Right cardiac atrium (tissue), 5 donors: ENCODE measurements at places on chromosomes 6 and 20. TPM values are rescaled to one million over a fixed set of nuclear protein-coding genes. Genes with fewer than 3 reads are reported as not detected.

- no peak for DNase-seq
These were observed 40.7 kb upstream of the SLC2A12 start for GRCh38 chr6:134093007-134093573.

GRCh38 chr20:6864740-6865139 lies 97.3 kb downstream of the BMP2 start:
- DNase-seq = no peak

- DNase-seq = no peak
These were observed 357.2 kb downstream of the CENPW start for GRCh38 chr6:126696921-126697693.

DNA sequence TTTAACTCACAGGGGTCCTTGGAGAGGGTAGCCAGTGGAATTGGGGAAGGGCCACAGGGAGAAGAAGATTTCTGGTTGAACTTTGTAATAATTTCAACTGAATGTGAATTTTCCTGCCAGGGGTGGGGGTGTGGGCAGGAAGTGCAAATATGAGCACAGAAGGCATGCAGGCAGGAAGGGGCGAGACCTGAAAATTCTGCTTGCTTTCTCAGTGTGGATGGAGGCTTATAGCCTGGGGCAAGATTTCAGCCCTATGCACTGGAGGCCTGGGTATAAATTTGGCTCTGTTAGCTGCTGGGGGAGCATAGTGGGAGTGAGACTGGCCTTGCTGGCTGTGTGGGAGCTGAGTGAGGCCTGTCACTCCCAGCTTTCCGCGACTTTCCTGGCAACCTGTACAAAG lies 54.4 kb downstream of the PERP start:
- no peak for DNase-seq

DNA sequence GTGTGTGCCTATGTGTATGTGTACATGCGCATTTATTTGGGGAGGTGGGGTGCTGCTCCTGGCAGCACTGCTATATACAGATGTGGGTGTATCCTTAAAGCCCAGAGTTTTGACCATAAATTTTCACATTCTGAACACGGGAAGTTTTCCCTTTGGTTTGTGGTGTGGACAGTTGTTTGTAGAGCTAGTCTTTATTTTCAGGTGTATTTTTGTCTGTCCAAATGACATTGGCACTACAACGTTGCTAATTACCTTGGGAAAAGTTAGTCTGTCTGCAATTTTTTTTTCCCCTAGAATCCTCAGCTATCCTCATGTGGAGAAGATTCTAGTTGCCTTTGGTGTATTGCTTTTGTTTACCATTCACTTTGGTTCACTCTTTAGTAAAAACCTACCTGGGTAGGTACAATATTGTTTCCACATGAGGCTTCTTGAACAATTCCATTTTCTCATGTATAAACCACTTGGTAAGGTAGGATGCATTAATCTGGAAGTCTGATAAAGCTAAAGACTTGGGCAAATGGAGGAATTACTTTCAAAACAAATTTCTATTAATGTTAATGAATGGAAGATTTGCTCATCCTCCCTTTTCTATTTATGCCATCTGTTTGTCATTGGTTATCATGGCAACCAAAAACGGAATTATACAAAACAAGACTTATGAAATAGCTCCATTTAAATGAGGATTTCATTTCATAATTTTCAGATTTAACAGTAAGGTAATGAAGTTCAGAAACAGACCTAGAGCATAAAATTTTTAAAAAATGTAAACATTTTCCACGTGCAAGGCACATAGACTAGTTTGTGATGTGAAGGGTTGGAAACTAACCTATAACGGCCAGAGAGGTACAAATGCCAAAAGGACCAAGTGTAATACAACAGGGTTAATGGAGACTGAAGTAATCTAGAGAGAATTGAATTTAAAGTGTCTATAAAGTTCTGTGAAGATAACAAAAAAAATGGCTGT lies 3.9 kb downstream of the CCN2 start:
- DNase-seq = no peak

DNA sequence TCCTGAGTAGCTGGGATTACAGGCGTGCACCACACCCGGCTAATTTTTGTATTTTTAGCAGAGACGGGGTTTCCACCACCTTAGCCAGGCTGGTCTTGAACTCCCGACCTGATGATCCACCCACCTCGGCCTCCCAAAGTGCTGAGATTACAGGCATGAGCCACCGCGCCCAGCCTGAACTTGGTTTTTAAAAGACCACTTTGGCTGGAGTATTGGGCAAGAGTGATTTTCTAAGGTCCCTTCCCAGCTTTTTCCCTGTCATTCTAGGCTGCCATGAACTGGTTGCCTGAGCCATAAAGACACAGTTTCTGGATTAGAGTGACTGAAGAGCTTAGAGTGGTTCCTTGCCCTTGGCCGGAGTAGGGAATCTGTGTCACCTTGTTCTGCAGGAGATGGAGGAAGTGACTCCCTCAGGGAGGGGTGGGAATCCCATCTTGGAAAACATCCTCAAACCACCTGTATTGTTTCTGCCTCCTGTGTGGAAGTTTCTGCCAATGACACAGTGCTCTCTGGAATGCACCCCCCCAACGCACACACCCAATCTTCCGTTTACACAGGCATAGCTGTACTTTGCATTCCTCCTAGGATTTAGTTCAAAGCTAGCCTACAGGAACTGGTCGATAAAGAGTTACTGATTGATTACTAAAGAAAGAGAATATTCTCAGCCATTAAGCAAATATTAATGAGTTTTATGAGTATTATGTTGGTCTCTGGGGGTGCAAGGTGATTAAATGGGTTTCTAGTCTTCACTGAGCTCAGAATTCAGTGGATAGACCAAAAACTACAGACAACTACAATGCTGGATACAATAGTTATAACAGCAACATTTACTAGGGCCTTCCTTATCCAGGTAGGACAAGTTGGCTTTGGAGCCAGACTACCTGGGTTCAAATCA lies 18.2 kb downstream of the BCL2L1 start:
- no peak for DNase-seq

DNA sequence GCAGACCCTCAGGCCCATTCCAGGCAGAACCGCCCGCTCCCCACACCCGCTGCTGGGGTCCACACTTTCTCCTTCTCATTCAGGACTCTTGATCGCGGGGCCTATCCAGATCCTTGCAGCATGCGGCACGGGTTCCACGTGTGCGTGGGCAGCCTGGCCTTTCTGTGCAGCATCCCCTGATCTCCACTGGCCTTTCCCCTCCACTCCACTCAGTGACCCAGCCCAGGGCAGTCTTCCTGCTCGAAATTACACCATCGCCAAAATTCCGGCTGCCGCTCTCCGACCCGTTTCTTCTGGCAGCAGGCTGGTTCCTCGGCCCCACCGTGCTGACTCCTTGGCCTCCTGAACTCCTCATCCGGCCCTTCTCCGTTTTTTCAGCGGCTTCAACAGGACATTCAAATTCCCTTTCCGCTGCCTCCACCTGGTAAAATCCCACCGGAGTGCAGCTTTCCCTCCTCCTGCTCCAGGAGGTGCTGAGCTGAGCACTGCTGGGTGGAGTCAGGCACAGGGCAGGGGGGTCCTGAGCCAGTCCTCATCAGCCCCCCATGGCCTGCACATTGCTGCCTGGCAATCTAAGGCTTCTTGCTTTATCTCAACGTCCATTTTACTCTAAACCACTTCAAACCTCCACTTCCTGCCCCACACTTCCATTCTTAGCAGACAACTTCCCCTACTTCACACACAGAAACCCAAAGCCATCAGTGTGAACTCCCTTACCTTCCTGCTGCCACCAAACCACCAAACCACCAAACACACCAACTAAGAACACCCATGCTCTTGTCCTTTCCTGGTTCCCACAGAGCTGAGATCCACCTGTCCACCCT lies 9.0 kb downstream of the SFT2D1 start:
- DNase-seq = no peak

DNA sequence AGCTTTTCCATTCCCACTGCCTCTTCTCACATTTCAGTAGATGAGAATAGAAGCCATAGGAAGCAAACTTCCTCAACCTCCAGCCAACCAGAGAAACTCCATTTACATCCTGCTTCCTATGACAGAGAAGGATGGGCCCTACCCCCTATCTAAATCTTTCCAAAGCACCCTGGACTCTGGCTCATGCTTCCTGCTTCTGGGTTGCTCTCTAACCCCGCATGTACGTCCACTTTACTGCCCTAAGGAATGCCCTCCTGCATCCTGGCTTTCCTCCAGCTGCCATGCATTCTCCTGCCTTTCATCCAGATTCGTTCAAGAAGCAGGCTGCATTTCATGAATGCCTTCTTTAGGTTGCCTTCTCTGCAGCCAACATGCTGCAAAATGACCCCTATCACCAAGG lies 91.9 kb downstream of the FAM217A start:
- no peak for DNase-seq

GRCh38 chr6:25973923-25974555 lies 11.4 kb downstream of the TRIM38 start:
- no peak for DNase-seq

- DNase-seq = no peak
These were observed 208.3 kb downstream of the ZFAND3 start for GRCh38 chr6:38027685-38028373.

DNA sequence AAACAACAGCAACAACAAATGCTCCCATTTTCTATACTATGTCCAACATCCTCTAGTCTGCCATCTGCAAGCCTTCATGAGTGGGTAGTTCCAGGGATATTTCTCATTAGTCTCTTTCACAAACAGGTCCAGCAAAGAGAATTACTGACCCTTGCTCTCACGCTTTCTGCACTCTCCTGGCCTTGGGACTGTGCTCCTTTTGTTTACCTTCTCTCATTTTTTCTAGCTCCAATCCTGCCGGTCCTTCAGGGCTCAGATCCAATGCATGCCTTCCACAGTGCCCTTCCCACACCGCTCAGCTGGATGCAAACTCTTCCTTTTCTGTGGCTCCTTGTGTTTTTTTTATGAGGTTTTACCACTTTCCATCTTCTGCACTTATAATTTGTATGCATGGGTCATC lies 47.2 kb downstream of the ADTRP start:
- DNase-seq = no peak

DNA sequence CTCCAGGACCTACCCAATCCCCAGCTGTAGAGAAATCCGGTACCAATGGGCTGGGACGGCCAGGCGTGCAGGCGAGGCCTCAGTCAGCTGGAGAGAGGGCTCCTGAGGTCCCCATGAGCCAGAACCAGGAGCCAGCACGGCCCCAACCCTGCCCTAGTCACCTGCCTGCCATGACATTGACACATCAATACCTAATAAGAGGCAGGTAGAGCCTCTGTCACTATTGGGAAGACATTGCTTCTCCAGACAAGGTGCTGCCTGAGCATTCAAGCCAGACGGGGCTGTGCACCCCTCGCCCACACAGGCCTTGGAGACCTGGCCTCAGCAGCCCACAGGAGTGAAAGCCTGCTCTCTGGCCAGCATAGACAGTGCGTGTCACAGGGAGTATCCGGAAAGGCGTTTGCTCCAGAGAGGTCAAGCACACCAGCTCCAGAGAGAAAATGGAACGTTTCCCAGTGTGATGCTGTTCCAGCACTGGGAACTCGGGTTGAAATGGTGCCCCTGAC lies 3.5 kb downstream of the DLL1 start:
- DNase-seq = no peak

DNA sequence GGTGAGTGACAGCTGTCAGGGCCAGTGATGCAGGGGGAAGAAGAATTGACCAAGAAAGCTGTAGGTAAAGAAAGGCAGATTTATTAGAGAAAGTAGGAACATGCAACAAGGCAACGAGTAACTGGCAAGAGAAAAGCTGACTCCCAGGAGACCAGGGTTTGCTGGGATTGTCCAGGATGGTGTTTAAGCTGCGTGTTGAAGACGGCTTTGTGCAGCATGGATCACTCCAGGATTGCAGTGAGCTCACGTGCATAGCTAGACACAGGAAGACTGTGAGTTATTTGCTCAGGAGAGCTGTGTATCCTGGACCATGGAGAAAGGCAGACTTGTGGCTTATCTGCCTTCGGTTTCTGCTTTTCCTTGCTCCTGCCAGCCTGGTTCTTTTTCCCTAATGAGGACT lies 87.6 kb downstream of the TTLL2 start:
- no peak for DNase-seq

GRCh38 chr6:23266536-23266935 lies 697.2 kb downstream of the HDGFL1 start:
- no peak for DNase-seq

GRCh38 chr6:53359843-53360092 lies 11.0 kb upstream of the ELOVL5 start:
- DNase-seq = no peak

- no peak for DNase-seq
These were observed 347.3 kb downstream of the DHX35 start for GRCh38 chr20:39309458-39309857.

GRCh38 chr20:61926796-61927192 lies 138.9 kb downstream of the TAF4 start:
- DNase-seq = no peak

- no peak for DNase-seq
These were observed 84.2 kb downstream of the MRPL14 start for GRCh38 chr6:44042989-44043478.

GRCh38 chr6:100173211-100173610 lies 179.2 kb upstream of the MCHR2 start:
- DNase-seq = no peak

DNA sequence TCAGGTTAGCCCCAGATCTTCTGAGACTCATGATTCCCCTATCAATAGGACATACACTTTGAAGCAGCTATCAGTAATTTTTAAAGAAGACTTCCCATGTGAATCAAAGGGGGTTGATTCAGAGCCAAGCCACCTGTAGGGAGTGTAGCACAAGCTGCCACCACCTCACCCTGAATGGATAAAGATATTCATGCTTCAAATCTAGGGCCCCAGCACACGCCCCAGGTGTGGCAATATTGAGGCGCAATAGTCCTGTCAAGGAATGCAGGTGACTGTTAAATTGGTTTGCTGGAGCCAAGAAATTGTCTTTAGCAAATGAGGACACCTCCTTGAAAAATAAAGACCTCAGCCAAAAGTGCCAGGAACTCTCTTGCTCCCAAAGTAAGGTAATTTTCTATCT lies 404.4 kb downstream of the MAFB start:
- DNase-seq = no peak

GRCh38 chr6:133546098-133546497 lies 304.9 kb downstream of the EYA4 start:
- no peak for DNase-seq

- DNase-seq = no peak
These were observed 171.7 kb downstream of the WDR27 start for GRCh38 chr6:169529931-169530751.

DNA sequence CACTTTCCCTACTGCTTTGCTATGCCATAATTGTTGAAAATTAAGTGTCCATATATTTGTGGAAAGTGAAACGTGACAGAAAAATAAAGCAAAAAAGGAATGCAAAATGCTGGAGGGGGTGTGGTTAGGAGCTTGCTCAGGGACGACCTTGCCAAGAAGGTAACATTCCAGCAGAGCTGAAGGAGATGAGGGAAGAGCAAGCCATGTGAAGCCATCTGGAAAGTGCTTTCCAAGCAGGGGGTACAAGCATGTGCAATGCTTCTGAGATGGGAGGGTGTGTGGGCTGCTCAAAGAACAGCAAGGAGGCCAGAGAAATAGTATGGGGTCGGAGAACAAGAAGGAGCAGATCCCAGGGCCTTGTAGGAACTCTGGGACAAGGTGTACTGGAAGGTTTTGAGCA lies 161.7 kb downstream of the ISM1 start:
- no peak for DNase-seq

MPC1 gene
- polyA plus RNA-seq = 760 TPM

WFDC2 gene
- polyA plus RNA-seq = 2.6 TPM

WFDC10B gene
- polyA plus RNA-seq = not detected

SNAP25 gene
- polyA plus RNA-seq = 1.8 TPM

CD109 gene
- 6.6 TPM for polyA plus RNA-seq

SLC22A1 gene
- polyA plus RNA-seq = 0.27 TPM

CDH4 gene
- 0.32 TPM for polyA plus RNA-seq

GGTLC1 gene
- polyA plus RNA-seq = not detected

PPIL6 gene
- 2.2 TPM for polyA plus RNA-seq

PRKN gene
- 9.6 TPM for polyA plus RNA-seq

HFE gene
- polyA plus RNA-seq = 5.3 TPM

FAXC gene
- 0.45 TPM for polyA plus RNA-seq

GLO1 gene
- 109 TPM for polyA plus RNA-seq

PCSK2 gene
- polyA plus RNA-seq = 1.1 TPM
